ENCODE measurements at places on chromosomes 2 and 18. TPM values are rescaled to one million over a fixed set of nuclear protein-coding genes. Genes with fewer than 3 reads are reported as not detected.

GRCh38 chr2:209581040-209581439 is 157.2 kb downstream of the MAP2 start:
- no peak for DNase-seq

GRCh38 chr2:7709907-7710306 is 792.7 kb downstream of the RNF144A start:
- no peak for DNase-seq

DNA sequence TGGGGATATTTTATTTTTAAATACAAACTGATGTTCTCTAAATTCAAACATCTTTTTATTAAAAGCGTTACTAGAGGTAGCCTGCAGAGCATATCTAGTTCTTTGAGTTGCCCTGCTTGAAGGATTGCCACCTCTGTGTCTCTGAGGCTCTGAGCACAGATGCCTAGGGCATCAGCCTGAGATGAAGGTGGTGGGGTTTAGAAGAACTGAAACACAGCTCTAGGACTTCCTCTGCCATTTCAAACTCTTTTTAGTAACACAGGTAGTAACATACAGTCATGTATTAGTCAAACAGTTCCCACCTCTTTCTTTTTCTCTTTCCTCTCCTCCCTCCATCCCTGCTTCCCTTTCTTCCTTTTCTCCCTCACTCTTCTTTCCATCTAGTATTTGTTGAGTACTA is 57.6 kb downstream of the TTC21B start:
- DNase-seq = no peak

Gene TFPI
- 1,528 TPM for total RNA-seq

Gene NEMP2
- total RNA-seq = 2.1 TPM

Gene CCDC102B
- total RNA-seq = 34.0 TPM

DNA sequence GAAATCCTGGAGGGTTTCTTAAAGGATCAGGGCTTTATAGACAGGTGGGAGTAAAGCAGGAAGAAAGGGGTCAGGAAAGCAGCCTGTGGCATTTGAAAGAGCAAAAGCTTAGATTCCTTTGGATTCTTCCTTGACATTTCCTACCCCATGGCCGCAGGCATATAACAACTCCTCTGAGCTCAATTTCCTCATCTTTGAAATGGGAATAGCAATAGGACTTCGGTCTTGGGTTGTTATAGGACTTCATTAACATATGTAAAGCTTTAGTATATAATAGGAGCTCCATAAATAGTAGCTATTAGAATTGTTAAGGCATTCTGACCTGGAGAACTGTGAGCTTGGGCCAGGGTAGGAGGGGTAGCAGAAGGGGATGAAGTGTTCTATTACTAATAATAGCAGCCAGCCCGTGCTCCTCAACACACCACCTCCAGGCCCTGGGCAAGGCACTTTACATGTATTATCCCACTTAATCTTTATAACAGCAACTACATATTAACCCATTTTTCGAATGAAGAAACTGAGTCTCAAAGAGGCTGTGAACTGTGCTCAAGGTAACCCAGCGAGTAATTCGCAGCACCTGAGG is 10.6 kb downstream of the ZFP36L2 start:
- no peak for DNase-seq

DNA sequence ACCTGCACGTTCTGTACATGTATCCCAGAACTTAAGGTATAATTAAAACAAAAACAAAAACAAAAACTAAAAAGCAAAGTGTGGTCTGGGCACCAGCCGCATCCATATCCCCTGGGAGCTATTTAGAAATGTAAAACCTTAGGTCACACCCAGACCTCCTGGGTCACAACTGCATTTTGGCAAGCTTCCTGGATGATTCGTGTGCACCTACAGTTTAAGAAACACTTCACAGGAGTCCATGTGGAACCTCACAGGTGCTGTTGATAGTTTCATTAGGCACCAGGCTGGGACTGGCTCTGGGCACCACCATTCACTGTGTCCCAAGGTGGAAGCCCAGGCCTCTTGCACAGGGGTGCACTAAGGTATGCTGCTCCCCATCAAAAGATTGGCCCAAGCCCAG is 103.6 kb upstream of the BOD1L2 start:
- DNase-seq = no peak

DNA sequence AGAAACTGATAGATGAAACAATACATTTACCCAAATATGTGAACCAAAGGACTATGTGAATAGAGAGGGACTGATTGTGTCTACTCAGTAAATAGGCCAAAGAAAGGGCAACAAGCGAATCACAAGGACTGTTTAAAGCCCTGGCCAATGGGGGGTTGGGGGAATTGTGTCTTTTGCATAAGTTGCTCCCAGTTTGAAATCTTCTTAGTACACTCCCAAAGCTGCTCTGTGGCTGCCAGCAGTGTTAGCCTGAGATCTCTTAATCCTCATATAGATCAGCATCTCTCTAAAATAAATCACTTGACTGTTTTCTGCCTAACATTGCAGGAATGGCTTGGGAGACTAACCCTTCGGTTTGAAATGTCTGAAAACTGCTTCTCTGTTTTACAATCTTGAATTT is 236.4 kb downstream of the PLCL1 start:
- DNase-seq = no peak

GRCh38 chr2:212727751-212728150 is 189.1 kb upstream of the ERBB4 start:
- no peak for DNase-seq

Gene ITPRIPL1
- 4.0 TPM for total RNA-seq

Gene SRSF7
- total RNA-seq = 107 TPM

Measured in dermis microvascular lymphatic vessel endothelial cell (primary cell).